ENCODE measurements at places on chromosomes 5 and 9. TPM values are rescaled to one million over a fixed set of nuclear protein-coding genes. Genes with fewer than 3 reads are reported as not detected.

GRCh38 chr5:35478856-35479682, 138.6 kb upstream of the SPEF2 start:
- H3K27ac ChIP-seq, result peak overlapping the region; percentile 90
- H3K27me3 ChIP-seq, result no peaks in the 10 kb centered on the region
- H3K4me3 ChIP-seq, result peak overlapping the region; percentile 67
- no peaks in the 10 kb centered on the region for H3K36me3 ChIP-seq
- no peak for DNase-seq

DNA sequence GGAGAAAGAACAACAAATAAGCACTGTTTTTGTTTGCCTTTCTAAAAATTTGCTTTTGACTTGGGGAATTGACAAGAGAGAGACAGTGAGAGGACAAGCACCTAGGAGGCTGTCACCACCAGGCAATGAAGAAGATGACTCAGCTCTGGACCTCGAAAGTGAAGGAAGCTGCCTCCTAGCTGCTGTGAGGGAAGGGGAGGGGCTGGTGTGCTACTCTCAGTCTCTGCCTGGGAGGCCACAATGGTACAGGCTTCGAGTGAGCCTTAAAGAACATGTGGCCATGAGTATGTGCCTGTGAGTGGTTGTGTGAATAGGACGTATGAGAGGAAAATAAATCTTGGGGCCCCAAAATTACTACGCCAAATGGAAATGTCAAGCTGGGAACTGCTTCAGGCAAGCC, 7.1 kb upstream of the PLK2 start:
- no peak for DNase-seq
- H3K4me1 ChIP-seq, result peaks cover 5% of the 10 kb centered on the region
- no peaks in the 10 kb centered on the region for H3K27me3 ChIP-seq
- H3K36me3 ChIP-seq, result no peaks in the 10 kb centered on the region

DNA sequence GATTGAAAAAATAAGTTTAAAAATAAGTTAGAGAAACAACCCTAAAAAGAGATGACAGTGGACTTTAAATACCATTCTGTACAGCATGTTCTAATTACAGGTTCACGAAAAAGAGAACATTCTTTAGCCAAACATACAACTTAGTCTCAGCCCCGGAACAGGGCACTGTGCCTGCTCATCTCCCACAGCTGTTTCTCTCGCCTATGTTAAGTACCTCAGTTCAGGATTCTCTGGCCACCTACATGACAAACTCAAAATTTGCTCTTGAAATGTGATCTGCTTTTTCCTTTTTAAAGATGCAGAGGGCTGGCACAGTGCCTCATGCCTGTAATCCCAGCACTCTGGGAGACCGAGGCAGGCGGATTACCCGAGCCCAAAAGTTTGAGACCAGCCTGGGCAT, 52.3 kb downstream of the MYO10 start:
- H3K36me3 ChIP-seq, result no peaks in the 10 kb centered on the region
- peaks cover 6% of the 10 kb centered on the region for H3K4me1 ChIP-seq
- no peak overlapping the region for H3K4me3 ChIP-seq
- no peak for DNase-seq
- no peak overlapping the region for H3K27ac ChIP-seq

DNA sequence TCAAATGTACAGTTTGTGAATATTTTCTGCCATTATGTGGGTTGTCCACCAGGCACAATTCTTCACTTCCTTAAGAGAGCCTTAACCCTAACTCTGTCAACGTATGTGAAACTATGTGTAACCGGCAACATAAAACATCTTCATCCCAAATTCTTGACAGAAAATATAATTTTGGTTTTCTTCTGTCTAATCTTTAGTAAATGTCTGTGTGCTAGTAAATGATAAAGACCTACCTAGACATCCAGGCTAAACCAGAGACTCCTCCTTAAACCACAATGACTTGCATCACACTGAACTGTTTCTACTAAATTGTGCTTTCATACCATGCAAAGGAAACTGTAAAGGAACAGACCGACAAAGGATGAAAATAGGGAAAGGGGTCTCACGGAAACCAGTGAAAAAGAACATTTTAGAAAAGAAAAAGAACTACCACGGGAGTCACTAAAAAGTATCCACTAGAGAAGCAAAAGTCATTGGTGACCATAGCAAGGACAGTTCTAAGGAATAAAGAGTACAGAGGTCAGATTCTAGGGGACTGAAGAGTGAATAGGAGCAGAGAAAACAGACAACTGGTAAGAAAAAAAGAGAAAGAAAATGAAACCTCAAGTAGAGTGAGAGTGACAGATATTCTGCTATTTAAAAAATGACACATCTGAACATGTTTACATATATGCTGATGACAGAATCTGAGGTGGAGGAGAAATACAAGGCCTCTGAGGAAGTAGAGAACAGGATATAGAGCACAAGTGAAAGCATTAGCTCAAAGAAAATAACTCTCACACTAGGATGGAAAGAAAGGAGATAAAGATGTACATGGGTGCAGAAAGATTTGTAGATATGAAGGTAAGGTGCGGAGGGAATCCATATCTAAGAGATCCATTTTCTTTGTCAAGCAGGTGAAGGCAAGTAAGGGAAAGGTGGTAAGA, 49.4 kb downstream of the FNIP1 start:
- H3K4me1 ChIP-seq, result no peaks in the 10 kb centered on the region
- no peak overlapping the region for H3K4me3 ChIP-seq
- no peaks in the 10 kb centered on the region for H3K36me3 ChIP-seq

DNA sequence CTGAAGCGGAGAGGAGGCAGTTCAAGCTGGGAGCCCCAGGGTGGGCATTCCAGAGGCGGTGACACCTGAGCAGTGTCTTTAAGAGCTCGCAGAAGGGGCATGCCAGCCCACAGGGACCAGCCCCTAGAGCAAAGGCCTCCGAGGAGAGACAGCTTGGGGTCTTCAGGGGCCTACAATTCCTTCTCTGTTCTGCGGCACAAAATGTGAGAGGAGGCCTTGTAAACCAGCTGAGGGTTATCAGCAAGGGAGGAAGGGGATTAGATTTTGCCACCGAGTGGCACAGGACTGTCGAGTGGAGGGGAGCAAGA, 505 bp upstream of the SIGMAR1 start:
- H3K4me3 ChIP-seq, result peak overlapping the region; percentile 77
- H3K4me1 ChIP-seq, result peaks cover 12% of the 10 kb centered on the region
- peak overlapping the region; percentile 86 for H3K27ac ChIP-seq
- H3K36me3 ChIP-seq, result no peaks in the 10 kb centered on the region

- no peaks in the 10 kb centered on the region for H3K4me1 ChIP-seq
- no peaks in the 10 kb centered on the region for H3K36me3 ChIP-seq
- DNase-seq, result no peak
- no peaks in the 10 kb centered on the region for H3K27me3 ChIP-seq
- H3K4me3 ChIP-seq, result no peak overlapping the region
Measured at GRCh38 chr5:143445776-143446175, 42.3 kb upstream of the NR3C1 start.

DNA sequence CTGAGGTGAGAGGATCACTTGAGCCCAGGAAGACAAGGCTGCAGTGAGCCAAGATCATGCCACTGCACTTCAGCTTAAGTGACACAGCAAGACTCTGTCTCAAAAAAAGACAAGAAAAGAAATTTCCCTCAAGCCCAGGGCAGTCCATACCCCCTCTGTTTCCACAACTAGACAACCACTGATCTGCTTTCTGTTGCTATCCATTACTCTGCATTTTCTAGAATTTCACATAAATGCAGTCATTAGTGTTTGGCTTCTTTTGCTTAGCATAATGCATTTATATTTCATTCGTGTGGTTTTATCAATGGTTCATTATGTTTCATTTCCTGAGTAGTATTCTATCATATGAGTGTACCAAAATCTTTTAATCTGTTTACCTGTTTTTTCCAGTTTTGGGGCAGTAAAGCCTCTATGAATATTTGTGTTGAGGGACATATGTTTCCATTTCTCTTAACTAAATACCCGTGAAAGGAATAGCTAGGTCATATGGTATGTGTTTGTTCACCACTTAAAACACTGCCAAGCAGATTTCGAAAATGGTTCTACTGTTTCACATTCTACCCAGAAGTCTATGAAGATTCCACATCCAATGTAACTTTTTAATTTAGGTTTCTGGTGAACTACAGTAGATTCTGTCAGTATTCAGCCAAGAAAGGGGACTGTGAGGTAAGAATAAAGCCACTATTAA, 271.8 kb downstream of the ZNF608 start:
- H3K4me1 ChIP-seq, result peaks cover 1% of the 10 kb centered on the region
- H3K27me3 ChIP-seq, result no peaks in the 10 kb centered on the region
- no peak overlapping the region for H3K27ac ChIP-seq

- no peaks in the 10 kb centered on the region for H3K4me1 ChIP-seq
- no peak overlapping the region for H3K4me3 ChIP-seq
- H3K27me3 ChIP-seq, result no peaks in the 10 kb centered on the region
- H3K36me3 ChIP-seq, result no peaks in the 10 kb centered on the region
Measured at GRCh38 chr5:80926979-80927656, 33.0 kb upstream of the RASGRF2 start.

DNA sequence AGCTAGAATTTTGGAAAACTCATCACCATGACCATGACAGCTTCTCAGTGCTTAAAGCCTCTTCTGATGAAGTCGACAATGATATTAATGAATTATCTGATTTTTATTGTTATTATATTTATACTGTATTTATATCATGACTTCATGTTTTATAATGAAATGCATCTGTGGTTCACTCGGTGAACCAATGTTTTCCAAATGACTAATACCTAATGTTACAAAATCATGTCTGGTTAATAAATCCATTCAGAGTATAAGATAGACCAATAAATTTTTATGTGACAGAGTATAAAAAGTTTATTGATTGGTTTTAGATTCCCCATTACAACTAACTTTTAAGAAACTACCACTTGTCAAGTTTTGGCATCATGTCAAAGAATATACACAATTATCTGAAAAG, 416.5 kb downstream of the MLLT3 start:
- no peaks in the 10 kb centered on the region for H3K27me3 ChIP-seq
- no peak overlapping the region for H3K27ac ChIP-seq
- no peaks in the 10 kb centered on the region for H3K36me3 ChIP-seq

GRCh38 chr5:9363026-9363425, 182.8 kb downstream of the SEMA5A start:
- DNase-seq, result no peak
- H3K27me3 ChIP-seq, result no peaks in the 10 kb centered on the region
- H3K4me3 ChIP-seq, result no peak overlapping the region
- no peaks in the 10 kb centered on the region for H3K36me3 ChIP-seq
- H3K27ac ChIP-seq, result no peak overlapping the region

- H3K36me3 ChIP-seq, result no peaks in the 10 kb centered on the region
- no peaks in the 10 kb centered on the region for H3K27me3 ChIP-seq
- no peak overlapping the region for H3K27ac ChIP-seq
- H3K4me3 ChIP-seq, result no peak overlapping the region
Measured at GRCh38 chr5:152061095-152061494, 136.4 kb upstream of the GLRA1 start.

DNA sequence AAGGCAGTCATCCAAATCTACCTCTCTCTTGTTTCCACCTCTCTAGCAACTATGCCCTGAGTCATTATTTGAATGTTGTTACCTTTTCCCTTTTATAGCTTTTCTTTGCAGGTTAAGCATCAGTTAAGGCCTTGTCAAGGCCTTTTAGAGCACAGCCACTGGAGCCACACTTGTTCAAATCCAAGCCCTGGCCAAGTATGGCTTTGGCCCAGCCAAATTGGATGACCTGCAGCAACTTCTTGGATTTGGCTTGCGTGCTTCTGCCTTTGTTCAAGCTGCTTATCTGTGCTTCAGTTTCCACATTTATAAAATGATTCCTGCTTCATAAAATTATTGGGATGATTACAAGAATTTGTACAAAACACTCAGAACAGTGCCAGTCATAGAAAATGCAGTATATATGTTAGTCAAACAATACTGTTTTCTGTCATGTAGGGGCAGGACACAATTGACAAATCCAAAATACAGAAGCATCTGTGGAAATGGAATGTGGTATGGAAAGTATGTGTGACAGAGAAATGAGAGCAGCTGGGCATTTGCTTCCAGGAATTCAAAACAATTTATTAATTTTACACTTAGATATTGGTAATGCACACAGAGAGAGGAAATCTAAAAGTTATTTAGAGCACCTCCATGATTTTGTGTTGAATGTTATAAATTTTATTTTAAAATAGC, 17.9 kb upstream of the RLN1 start:
- H3K27ac ChIP-seq, result no peak overlapping the region
- H3K4me3 ChIP-seq, result no peak overlapping the region
- H3K27me3 ChIP-seq, result no peaks in the 10 kb centered on the region
- no peaks in the 10 kb centered on the region for H3K36me3 ChIP-seq

- no peak for DNase-seq
- no peak overlapping the region for H3K4me3 ChIP-seq
- no peaks in the 10 kb centered on the region for H3K27me3 ChIP-seq
- no peak overlapping the region for H3K27ac ChIP-seq
Measured at GRCh38 chr9:122076117-122076516, 17.0 kb downstream of the TTLL11 start.

GRCh38 chr5:75601996-75602395, 9.3 kb upstream of the ANKDD1B start:
- no peak overlapping the region for H3K4me3 ChIP-seq
- H3K27me3 ChIP-seq, result no peaks in the 10 kb centered on the region
- no peaks in the 10 kb centered on the region for H3K4me1 ChIP-seq
- H3K27ac ChIP-seq, result no peak overlapping the region
- no peak for DNase-seq

DNA sequence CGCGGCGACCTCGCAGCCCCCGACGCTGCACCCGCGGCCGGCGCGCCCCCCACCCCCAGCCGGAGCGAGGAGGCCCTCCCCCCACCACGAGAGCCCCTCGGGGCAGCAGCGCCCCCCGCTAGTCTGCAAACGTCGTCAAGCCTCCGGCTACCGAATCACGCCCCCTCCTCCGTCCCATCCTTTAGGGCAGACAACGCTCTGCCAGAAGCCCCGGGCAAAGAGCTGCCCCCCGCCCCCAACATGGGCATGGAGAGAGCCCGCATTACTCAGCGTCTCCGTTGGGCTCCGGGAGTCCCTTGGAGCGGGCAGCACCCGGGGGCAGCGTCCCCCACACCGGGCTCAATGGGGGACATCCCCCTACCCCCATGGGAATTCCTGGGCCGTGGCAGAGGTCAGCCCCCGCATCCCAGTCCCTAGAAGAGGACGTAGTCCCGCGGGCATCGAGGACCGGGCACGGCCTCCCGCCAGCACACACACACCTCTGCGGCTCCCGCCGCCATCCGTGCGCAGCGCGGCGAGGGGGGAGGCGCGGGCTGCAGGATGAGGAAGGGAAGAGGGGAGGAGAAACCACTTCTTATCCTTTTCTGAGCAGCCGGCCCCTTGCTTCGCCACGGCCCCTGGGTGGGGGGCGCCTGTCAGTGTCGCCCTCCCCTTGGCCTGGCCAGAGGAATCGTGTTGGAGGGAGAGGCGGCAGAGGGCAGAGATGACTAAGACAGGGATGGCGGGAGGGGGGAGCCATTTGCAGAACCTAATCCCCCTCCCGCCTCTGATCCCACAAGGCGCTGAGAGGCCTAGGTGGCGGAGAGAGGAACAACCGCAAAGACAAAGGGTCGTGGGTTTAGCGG, 750 bp downstream of the DNM1 start:
- no peaks in the 10 kb centered on the region for H3K36me3 ChIP-seq
- H3K4me3 ChIP-seq, result peak overlapping the region; percentile 37

GRCh38 chr5:25554077-25554476, 909.3 kb upstream of the CDH10 start:
- no peaks in the 10 kb centered on the region for H3K4me1 ChIP-seq
- H3K27me3 ChIP-seq, result no peaks in the 10 kb centered on the region
- no peak overlapping the region for H3K27ac ChIP-seq
- no peak for DNase-seq
- no peak overlapping the region for H3K4me3 ChIP-seq
- H3K36me3 ChIP-seq, result no peaks in the 10 kb centered on the region

Gene PDLIM4
- total RNA-seq, result 0.25 TPM

Gene DBN1
- 2.3 TPM for total RNA-seq
